ENCODE measurements at places on chromosomes 4 and X. TPM values are rescaled to one million over a fixed set of nuclear protein-coding genes. Genes with fewer than 3 reads are reported as not detected.

CENPVL3 gene
- total RNA-seq: not detected

MAMLD1 gene
- total RNA-seq: 15.4 TPM

P2RY10 gene
- not detected for total RNA-seq

DNA sequence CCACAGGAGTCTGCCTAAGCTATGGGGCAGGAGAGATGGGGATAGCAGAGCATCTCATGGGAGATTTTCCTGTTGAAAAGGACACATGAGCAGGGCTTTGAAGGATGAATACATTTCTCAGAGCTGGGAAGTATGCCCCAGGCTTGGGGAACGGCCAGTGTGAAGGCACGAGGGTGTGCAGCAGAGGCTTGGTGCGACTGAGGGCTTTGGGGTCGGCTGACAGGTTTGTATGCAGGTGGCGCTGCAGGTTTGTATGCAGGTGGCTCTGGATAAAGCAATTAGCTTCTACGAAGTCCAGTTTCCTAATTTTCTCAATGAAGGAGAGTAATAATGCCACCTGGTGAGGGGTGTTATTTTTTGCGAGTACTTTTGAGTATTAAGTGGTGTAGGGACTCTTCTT lies 6.8 kb upstream of the KIAA0232 start:
- DNase-seq: no peak

- DNase-seq: no peak
These were observed 1818.5 kb upstream of the ADGRL3 start for GRCh38 chr4:59381591-59381990.
